Suppressor macrophage (primary cell): ENCODE measurements at places on chromosomes 16 and 17.
A peak's percentile ranks its signal among the peaks of the same experiment; 100 is the strongest.

DNA sequence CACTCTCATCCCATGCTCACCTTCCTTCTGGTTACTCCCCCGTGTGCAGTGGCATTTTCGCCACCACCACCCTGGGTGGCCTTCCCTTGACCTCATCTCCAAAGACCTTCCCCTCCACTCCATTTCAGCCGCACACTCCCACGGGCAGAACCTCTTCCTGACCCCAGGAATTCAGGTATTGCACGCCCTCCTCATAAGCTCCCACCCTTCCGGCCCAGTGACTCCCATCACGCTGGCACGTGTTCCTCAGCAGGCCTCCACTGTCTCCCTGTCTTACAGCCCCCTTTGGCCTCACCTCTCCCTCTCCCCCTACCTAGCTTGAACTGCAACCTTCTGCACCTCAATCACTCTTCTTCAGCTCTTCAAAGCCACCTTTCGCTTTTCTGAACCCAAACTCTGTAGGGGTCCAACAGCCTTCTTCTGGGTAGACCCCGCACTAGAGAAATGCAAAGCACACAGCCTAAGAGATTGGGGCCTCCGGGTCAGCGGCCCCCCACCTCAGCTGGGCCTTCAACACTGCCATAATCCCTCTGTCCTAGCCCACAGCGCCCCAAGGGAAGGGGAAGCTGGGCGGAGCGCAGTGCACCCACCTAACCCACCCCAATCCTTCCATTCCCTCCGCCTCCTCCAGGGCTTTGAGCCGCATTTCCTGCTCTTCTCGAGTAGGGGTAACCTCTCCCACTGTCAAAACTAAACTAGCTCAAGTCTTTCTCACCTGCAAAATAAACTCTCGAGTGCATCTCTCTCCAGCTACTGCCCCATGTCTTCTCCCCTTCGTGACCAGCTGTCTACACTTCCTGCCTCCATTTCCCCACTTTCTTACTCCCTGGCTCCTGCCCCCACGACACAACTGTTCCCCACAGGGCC is 1.7 kb upstream of the TMEM97 start:
- no peak for DNase-seq

DNA sequence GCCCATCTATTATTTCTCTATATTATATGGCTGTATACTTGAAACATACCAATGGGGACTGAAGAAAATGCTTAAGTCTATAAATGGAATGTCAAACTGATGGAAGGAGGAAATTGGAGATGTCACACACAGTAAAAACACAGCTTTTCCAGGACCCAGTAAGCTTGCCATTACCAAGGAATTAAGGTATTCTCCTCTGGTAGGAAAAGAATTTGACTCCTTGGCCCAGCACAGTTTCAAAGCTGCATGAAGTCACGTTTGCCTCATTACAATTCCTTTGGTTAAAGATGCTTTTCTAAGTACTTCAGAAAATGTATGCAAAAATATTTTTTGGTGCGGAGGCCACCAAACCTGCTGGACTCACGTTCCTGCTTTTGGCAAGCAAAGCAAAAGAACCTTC is 48.5 kb downstream of the CDH13 start:
- DNase-seq, result no peak

DNA sequence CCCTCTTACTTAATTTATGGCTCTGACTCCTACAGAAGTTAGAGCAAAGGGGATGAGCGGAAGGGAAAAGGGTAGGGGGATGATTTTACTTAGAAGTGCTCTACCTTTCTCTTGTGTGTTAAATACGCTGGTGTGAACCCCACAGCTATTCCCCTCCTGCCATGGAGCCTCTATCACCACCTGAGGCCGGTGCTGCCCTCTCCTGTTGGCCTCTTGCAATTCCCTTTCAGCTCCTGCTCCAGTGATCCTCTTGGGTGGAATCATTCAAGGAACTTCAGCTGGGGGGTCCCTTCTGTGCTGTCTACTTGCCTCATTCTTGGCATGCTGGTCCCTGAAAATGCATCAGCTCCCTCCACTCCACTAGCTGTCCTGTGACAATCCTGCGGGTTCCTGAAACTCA is 41.8 kb upstream of the CDH8 start:
- DNase-seq, result no peak

DNA sequence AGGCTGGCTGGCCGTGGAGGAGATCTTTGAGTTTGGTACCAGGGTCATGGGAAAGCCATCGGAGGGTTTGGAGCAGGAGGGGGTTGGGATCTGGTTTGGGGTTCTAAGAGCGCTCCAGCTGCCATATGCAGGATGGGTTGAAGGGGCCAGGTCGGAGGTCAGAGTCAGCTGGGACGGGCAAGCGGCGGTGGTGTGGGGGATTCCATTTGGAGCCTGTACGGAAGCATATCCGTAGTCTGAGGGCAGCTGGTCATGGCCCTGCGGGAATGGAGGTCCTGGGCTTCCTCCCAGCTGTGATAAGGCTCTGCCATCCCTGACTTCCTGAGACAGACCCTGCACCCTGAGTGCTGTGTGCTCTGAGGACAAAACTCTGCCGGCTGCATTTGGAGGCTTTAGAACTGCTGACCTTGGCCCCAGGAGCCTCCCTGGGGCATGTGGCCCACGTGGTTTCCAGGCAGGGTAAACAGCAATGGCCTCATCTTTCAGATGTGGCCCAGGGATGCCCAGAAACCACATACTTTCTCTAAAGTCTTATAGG is 46.5 kb downstream of the ATP2C2 start:
- no peak for DNase-seq

DNA sequence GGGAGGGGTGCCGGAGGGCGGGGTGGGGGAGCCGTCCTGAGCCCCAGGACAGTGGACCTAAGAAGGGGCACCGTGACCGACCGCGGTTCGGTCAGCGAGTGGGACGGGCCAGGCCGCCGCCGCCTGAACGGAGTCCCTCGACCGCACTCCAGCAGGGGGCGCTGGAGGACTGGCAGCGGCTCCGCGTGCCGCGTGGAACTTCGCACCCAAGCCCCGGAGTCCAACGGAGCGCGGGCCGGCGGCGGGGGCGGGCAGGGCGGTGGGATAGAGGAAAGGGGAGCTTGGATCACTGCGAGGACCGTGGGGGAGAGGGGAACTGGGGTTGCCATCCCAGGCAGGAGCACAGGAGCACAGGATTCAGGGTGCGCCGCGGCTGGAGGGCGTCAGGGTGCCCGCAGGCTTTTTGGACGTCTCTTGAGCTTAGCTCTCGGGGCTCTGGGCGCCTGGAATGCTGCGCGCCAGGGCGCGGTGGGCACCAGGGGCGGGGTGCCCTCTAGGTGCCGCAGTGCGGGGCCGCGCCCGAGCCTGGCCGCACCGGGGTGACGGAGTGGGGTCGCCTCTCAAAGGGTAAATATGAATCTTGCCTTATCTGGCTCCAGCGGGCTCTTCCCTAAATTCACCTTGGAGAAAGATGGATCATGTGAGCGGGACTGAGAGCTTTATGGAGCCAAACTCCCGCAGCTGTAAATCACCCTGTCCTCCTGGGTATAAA is 379 bp upstream of the OTOP2 start:
- peak; percentile 82 for DNase-seq

GRCh38 chr17:77214743-77215142 is 74.0 kb downstream of the SEC14L1 start:
- DNase-seq, result peak; percentile 45

- DNase-seq, result no peak
Observed at GRCh38 chr16:57846078-57846697, 43.9 kb upstream of the KIFC3 start.

- no peak for DNase-seq
Observed at GRCh38 chr16:19431636-19432340, 14.1 kb downstream of the TMC5 start.

- no peak for DNase-seq
Observed at GRCh38 chr17:15657868-15658267, 26.2 kb downstream of the TRIM16 start.

GRCh38 chr16:81313701-81314602 is 810 bp upstream of the GAN start:
- DNase-seq, result no peak

- DNase-seq, result peak; percentile 79
Observed at GRCh38 chr16:50368410-50369132, at the start of gene BRD7. BRD7 (minus strand) TSS chr16:50368988; CDS start chr16:50368774, 214 bp downstream.

GRCh38 chr16:19179546-19180490 is 11.8 kb downstream of the SYT17 start:
- peak; percentile 95 for DNase-seq

DNA sequence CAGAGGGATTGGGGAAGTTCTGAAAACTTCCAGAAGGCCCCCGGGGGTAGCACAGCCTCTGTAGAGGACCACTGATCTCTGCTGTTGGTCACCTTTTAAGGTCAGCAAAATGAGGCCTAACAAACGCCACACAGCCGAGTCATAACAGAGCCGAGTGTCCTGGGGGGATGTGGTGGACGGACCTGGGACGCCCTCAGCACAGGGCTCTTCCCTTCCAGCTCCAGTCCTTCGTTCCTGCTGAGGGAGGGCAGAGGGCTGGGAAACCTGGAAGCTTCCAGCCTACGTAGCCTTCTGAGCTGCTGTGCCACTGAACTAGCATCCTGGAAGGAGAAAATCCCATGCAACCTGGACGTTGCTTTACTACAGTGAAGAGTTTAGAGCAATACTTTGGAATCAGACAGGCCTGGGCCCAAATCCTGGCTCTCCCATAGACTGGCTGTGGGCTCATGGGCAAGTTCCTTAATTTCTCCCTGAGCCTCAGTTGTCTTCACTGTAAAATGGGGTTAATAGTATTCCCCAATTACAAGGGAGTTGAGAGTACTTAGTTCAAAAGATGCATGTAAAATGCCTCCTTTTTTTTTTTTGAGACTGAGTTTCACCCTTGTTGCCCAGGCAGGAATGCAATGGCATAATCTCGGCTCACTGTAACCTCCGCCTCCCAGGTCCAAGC is 34.4 kb upstream of the ZCCHC14 start:
- DNase-seq, result no peak
